GM12878 (cell line): ENCODE measurements at places on chromosomes 1 and 21.

GRCh38 chr1:107003972-107004371 lies 52.5 kb upstream of the PRMT6 start:
- no peak for DNase-seq

GRCh38 chr1:4797429-4797828 lies 143.0 kb downstream of the AJAP1 start:
- no peak for DNase-seq

DNA sequence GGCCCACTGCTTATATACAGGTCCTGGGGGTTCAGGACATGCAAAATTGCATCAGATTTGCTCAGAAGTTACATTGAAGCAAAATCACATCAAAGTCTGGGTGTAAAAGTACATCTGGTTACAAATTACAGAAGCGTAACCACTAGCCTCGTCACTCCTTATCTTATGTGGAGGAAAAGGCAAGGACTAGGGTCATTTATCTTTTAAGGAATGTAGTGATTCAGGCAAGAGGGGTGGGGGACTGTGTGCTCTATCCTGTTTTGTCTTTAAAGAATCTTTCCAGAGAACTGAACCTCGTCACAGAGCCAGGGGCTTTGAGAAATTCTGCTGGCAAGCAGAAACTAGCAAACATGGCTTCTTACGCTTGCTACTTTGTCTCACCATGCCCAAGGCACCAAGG lies 61.1 kb upstream of the RAB4A start:
- no peak for DNase-seq

DNA sequence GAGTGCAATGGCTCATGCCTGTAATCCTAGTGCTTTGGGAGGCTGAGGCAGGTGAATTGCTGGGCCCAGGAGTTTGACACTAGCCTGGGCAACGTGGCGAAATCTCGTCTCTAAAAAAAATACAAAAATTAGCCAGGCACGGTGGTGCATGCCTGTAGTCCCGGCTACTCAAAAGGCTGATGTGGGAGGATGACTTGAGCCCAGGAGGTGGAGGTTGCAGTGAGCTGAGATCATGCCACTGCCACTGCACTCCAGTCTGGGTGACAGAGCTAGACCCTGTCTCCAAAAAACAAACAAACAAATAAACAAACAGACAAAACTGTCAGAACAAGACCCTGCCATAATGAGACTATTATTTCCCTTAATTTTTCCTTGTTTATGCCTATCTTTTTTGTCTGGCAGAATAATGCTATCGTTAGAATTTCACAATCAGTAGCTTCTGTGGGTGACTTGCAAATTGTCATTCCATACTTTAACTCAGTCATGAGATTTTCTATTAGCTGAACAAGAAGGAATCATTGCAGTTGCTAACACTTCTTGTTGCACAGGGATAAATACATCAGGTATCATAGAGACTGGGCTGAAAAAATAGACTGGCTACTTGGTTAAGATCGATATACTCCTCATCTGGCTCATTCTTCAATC lies 7.5 kb upstream of the THEM4 start:
- DNase-seq, result no peak

DNA sequence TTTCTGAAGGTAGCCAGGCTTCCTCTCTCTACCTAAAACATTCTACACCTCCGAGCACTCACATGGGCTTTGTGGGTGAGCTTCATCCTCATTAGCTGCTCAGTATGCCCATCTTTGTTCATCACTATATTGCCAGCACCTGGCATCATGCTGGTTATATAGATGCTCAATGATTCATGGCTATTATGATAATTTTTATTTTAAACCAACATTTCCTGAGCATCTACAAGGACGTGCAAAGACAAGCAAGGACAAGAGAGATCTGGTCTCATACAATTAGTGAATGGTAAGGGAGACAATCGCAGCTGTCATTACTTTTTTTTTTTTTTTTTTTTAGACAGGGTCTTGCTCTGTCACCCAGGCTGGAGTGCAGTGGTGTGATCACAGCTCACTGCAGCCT lies 11.3 kb upstream of the QSOX1 start:
- no peak for DNase-seq

DNA sequence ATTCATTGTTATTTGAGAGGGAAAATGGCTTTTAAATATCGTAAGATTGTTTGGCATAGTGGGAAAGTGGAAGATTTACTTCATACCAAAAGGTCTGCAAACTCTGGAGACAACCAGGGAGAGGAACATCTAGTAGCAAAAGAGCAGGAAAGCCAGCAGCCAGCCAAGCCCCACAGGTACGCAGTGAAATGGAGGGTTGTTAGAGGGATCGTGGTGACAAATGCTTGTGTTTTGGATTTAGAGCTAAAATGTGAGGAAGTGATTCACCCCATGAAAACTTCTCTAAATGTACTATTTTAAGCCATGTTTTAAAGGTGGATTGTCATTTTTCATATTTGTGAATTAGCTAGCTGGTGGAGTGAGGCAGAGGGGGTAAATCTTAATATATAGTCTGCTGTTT lies 69.3 kb downstream of the RPS6KC1 start:
- DNase-seq, result no peak

GRCh38 chr1:30378991-30379581 lies 344.3 kb downstream of the MATN1 start:
- no peak for DNase-seq

GRCh38 chr1:10272274-10272673 lies 61.9 kb downstream of the KIF1B start:
- DNase-seq, result no peak

DNA sequence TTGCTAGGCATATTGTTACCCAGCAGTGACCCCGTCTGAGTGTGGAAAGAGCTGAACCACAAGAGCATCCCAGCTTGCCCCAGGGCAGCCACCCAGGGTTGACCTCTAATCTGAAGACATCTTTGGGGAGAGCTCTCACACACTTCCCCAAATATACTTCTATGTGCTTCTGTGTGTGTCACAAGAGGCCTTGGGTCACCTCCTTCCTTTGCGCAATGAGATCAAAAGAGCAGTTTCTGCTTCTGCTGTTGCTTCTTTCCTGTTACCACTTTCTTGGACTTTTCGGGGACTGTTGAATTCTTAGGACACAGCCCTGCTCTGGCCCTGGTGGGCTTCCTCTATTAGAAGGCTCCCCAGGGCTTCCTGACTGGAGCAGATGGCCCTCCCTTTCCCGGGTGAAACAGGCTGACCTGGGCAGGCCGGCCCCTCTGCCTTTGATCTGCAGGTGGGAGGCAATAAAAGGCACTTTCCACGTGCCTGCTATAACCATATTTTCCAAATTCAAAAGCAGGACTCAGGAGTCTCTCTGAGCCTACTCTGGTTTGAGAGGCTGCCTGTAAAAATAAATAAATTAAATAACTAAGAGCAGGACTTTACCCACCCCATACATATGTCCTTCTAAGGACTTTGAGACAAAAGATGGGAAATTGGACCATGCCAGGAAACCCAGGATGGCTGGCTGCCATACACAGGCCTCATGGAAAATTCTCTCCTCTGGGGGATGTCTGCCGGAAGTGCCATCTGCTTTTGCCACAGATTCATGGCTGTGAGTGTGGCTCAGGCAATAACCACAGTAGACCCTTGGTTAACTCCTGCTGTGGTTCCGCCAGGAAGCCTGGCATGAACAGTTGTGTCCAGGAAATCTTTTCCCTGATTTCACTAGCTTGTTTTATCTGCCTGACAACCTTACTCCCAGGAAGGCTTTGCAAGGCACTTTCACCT lies 28.3 kb upstream of the RCSD1 start:
- no peak for DNase-seq

GRCh38 chr1:184385865-184386311 lies 941 bp upstream of the C1orf21 start:
- no peak for DNase-seq

GRCh38 chr1:178393370-178393769 lies 103.4 kb downstream of the CLEC20A start:
- no peak for DNase-seq

- DNase-seq, result no peak
These were observed 391 bp downstream of the IFT25 start for GRCh38 chr1:53945183-53945432.

GRCh38 chr1:35717911-35718476 lies 690 bp downstream of the C1orf216 start:
- no peak for DNase-seq

- DNase-seq, result peak; percentile 25
These were observed 51.9 kb downstream of the PHC2 start for GRCh38 chr1:33378976-33379375.

DNA sequence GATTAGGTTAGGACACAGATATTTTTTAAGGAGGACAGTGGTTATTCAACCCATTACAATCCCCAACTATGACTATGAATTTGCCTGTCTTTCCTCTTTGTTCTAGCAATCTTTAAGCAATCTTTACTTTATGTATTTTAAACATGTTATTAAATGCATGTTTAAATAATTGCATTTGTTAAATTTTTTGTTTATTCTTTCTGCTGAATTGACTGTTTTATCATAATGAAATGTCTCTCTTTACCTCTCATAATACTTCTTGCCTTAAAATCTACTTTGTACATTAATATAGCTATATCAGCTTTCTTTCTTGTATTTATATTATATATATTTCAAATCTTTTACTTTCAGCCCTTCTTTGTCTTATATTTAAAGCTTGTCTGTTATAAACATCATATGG lies 46.1 kb downstream of the CR1L start:
- DNase-seq, result no peak

- DNase-seq, result no peak
These were observed 70.0 kb downstream of the LUZP1 start for GRCh38 chr1:23098463-23099170.

- no peak for DNase-seq
These were observed 23.7 kb upstream of the TMEM54 start for GRCh38 chr1:32924881-32925344.

GRCh38 chr1:61836649-61837048 lies 94.4 kb downstream of the PATJ start:
- DNase-seq, result no peak

GRCh38 chr1:230818367-230818766 lies 50.0 kb downstream of the C1orf198 start:
- DNase-seq, result no peak

- no peak for DNase-seq
These were observed 232.8 kb downstream of the CHRM3 start for GRCh38 chr1:239619190-239619589.

- no peak for DNase-seq
These were observed 16.6 kb upstream of the S1PR1 start for GRCh38 chr1:101219924-101220870.

GRCh38 chr1:248576260-248576980 lies 1.9 kb upstream of the OR2T34 start:
- no peak for DNase-seq

GRCh38 chr1:70427976-70428375 lies 16.9 kb downstream of the CTH start:
- no peak for DNase-seq

GRCh38 chr1:24545662-24546061 lies 10.2 kb upstream of the NCMAP start:
- DNase-seq, result no peak

DNA sequence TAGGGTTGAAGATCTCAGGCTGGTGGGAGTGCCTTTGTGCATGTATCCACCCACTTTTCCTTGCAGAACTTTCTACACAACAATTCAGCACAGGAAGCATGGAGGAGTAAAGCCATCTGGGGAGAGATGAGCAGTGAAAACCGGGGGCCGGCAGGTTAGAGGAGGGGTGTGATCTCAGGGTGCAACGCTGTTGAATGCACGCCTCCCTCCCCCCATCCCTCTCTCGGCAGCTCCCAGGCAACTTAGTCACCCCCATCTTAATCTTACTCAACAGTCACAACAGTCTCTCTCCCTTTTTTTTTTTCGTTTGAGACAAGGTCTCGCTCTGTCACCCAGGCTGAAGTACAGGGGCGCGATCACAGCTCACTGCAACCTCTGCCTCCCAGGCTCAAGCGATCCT lies 16.6 kb upstream of the ABCG1 start:
- DNase-seq, result no peak

DNA sequence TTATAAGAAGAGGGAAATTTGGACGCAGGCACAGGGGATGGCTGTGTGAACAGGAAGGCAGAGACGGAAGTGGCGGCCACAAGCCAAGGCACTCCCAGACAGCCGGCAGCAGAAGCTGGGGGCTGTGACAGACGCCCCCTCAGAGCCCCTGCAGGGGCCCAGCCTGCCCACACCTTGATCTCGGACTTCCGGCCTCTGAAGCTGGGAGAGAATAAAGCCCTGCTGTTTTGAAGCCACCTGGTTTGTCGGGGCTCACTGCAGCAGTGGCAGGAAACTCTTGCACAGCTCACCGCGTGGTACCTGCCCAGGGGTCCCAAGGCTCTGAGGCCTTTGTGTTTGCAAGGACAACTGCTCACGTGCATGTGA lies 13.7 kb downstream of the MEGF6 start:
- no peak for DNase-seq

DNA sequence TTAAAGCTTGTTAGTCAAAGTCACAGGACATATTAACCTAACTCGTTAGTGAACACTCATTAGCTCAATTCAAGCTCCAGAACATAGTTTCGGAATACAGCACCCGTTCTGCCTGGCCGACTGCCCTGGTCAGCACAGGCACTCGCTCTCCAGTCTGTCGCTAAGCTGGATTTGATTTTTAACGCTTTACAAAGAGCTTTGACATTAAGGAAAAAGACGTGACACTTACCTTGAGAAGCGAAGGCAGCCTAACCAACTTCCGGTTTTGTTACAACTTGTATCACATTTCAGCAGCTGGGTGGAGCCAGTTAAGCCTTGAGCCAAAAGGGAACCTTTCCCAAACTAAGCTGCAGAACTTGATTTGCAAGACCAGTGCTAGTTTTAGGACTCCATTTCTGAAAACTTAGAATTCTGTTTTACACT lies at the start of gene FRRS1:
FRRS1 (minus strand) TSS at position 258 of the 423 bp plus-strand sequence. CDS start 17,867 bp downstream, outside the sequence.
- peak; percentile 85 for DNase-seq

DNA sequence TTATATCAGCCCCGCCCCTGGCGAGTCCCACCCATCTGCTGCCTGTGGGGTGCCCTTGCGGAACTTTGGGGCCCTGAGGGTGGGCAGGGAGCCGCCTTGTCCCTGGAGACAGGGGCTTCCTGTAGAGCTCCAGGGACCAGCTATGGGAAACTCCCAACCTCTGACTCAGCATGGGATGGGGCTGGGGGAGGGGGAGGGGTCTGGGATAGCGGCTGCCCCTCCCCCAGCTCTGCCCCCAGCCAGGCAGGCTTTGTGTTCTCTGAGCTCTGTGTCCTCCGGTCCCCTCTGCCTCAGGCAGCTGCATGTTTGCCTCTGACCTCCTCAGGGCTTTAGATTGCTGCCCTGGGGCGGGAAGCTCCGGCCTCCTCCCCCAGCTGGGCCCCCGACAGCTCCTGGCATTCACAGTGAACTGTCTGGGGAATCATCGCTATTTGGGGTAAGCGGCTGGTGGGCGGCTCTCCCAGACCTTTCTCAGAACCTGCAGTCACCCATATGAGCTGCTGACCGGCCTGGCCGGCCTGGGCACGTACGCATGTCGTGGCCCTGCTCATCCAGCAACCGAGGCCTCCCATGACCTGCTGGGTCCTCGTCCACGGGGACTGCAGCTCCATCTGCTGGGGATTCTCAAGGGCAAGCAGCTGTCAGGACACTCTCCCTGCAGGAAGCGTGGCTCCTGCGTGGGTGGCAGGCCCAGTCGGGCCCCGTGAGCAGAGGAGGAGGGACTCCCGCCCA lies 17.1 kb downstream of the ARHGEF16 start:
- DNase-seq, result no peak

- DNase-seq, result no peak
These were observed 69.4 kb upstream of the TARDBP start for GRCh38 chr1:10943041-10943440.
